CD4-positive, alpha-beta T cell treated with Interleukin-4 for 4 hours (primary cell): ENCODE measurements at places on chromosomes 3 and 15.

DNA sequence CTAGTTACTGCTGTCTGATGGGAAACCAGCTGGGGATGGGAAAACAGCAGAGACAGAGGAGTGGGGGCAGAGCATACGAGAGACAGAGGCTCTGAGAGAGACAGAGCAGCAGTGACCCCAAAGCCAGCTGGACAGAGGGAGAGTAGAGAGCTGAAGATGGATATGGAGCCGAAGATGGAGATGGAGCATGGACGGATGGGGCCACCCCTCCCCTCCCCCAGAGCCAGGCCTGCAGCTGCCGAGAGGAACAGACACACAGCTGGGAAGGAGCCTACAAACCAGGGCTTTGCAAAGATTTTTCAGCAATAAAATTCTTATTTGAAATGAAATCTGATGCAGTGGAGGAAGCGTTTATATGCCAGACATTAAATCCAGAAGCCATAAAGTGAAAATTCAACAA lies 167.6 kb upstream of the LINGO1 start:
- no peak for DNase-seq

GRCh38 chr15:80249973-80250372 lies 2.0 kb downstream of the CTXND1 start:
- no peak for DNase-seq

DNA sequence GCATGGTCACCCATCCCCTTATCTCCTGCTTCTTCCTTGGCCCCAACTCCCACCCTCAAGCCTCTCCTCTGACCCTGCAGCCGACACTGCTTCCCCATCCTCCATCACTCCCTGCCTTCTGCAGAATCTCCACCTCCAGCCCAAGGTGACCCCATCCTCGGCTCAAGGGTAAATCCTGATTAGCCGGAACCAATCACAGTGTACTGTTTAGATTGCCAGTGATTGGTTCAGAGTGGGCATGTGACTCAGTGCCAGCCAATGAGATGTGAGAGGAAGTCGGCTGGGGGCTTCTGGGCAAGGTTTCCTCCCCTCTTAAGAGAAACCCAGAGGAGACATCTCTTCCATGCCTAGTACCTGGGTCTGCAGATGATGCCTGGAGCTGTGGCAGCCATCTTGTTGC lies 10.3 kb downstream of the CACNA2D2 start:
- DNase-seq, result no peak

GRCh38 chr15:94331731-94332130 lies 100.4 kb downstream of the MCTP2 start:
- no peak for DNase-seq

GRCh38 chr3:150371741-150372254 lies 36.3 kb upstream of the TSC22D2 start:
- no peak for DNase-seq

- DNase-seq, result no peak
Observed at GRCh38 chr3:121992601-121993560, 29.2 kb downstream of the ILDR1 start.
